ENCODE measurements at places on chromosomes 12 and 14.

GRCh38 chr12:9509464-9510161 is 98.1 kb downstream of the KLRB1 start:
- peaks cover 14% of the 10 kb centered on the region for H3K4me1 ChIP-seq
- DNase-seq: no peak
- no peaks in the 10 kb centered on the region for H3K36me3 ChIP-seq
- H3K27ac ChIP-seq: no peak overlapping the region

DNA sequence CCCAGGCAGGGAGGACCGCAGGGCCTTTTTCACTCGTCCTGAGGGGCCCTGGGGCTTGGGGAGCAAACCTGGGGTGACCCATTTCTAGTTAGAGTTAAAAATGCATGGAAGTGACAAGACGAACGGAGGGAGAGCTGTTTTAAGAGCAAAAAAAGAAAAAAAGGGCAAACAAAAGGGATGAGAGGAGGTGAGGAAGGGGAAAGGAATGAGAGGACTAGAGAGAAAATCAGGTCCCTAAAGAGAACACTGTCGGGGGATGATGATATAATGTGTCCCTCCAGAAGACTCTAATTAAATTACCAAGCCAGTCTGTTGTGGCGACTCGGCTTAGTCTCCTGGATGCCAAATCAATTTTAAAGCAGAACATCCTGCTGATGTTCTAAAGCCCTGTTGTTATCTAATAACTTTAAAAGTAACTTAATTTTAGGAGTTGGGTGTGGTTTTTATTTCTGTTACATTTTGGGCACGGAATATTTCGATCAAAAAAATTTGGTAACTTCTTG is 1.1 kb downstream of the ANO6 start:
- no peaks in the 10 kb centered on the region for H3K27me3 ChIP-seq
- peaks cover 6% of the 10 kb centered on the region for H3K36me3 ChIP-seq
- H3K4me1 ChIP-seq: peaks cover 48% of the 10 kb centered on the region
- peak overlapping the region; percentile 60 for H3K27ac ChIP-seq
- peak overlapping the region; percentile 82 for H3K4me3 ChIP-seq

DNA sequence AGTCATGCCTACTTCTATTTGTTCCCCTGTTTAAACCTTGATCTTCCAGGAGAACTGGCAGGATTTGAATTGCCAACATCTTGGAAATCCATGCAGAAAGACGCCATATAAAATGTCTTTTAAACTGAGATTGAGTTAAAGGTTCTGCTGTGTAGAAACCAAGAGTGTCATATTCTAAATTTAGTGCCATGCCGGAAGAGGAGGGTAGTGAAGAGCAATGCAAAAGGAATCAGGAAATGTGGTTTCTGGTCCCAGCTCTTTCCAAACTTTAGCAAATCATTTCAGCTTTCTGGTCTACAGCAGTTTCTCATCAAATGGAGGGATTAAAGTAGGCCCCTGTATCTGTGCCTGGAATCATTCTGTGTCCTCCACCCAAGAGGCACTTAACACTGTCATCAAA is 85.7 kb downstream of the BTG1 start:
- H3K27ac ChIP-seq: no peak overlapping the region
- H3K36me3 ChIP-seq: peaks cover 19% of the 10 kb centered on the region
- H3K4me1 ChIP-seq: peaks cover 54% of the 10 kb centered on the region

DNA sequence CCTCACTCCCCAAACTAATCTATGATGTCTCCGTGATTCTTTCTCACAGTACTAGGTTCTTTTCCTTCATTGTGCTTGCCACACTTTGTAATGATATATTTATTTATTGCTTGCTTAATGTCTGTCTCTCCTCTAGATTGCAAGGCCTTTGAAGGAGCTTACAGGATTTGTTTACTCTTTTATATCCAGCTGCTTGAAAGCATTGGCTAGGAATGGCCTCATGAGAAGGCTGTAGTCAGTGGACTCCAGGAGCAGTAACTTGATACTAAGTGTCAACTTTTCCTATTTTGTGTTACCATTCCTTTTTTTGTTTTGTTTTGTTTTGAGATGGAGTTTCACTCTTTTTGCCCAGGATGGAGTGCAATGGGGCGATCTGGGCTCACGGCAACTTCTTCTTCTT is 7.3 kb upstream of the FAM234B start:
- peaks cover 9% of the 10 kb centered on the region for H3K27me3 ChIP-seq
- H3K27ac ChIP-seq: no peak overlapping the region
- no peaks in the 10 kb centered on the region for H3K36me3 ChIP-seq
- DNase-seq: no peak
- no peaks in the 10 kb centered on the region for H3K4me1 ChIP-seq

DNA sequence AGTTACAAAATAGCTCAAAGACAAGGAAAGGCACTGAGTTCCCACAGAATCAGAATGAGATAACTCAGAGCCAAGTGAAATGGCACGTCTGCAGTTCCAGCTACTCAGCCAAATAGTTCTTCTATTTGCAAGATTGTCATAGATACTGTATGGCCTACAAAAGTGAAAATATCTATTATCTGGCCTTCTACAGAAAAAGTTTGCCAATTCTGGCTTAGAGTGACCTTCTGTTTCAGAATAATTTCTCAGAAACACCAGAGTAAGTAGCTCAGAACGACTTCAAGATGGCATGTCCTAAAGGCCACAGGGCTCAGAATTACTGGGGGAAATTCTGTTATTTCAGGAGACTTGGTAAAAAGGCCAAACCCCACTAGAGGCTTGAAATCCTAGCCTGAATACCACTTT is 10.7 kb upstream of the RTRAF start:
- H3K36me3 ChIP-seq: no peaks in the 10 kb centered on the region
- H3K4me3 ChIP-seq: no peak overlapping the region
- DNase-seq: no peak
- H3K4me1 ChIP-seq: peaks cover 18% of the 10 kb centered on the region

- DNase-seq: no peak
- no peak overlapping the region for H3K4me3 ChIP-seq
- H3K27ac ChIP-seq: no peak overlapping the region
Observed at GRCh38 chr12:11830307-11830801, 180.9 kb downstream of the ETV6 start.

- no peak for DNase-seq
- no peak overlapping the region for H3K4me3 ChIP-seq
- H3K4me1 ChIP-seq: no peaks in the 10 kb centered on the region
- no peak overlapping the region for H3K27ac ChIP-seq
Observed at GRCh38 chr12:81167694-81168093, 89.8 kb downstream of the ACSS3 start.

GRCh38 chr12:12943586-12944260 is 8.2 kb downstream of the GPRC5D start:
- no peaks in the 10 kb centered on the region for H3K4me1 ChIP-seq
- no peak overlapping the region for H3K4me3 ChIP-seq
- no peak for DNase-seq
- H3K36me3 ChIP-seq: no peaks in the 10 kb centered on the region

DNA sequence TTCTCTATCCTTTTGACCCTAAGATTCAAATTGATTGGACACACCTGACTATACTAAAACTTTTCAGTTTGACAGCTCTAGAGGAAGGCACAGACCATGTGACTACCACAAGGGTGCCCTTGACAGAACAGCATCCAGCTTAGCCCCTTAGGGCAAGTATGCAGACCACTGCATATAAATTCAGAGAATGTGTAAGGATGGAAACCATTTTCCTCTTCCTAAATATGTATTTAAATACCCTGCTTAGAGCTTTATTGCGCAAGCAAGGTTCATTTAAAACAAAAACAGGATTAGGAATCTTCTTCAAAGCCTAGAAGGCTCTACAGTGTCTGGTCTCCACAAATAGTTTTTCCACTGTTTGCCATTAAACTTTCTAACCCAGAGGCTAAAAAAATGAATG is 202.8 kb downstream of the MED13L start:
- H3K4me3 ChIP-seq: no peak overlapping the region
- no peak for DNase-seq
- no peaks in the 10 kb centered on the region for H3K27me3 ChIP-seq
- H3K4me1 ChIP-seq: peaks cover 6% of the 10 kb centered on the region
- H3K27ac ChIP-seq: no peak overlapping the region
- H3K36me3 ChIP-seq: no peaks in the 10 kb centered on the region

- peaks cover 10% of the 10 kb centered on the region for H3K27me3 ChIP-seq
- H3K4me3 ChIP-seq: no peak overlapping the region
- no peak for DNase-seq
- H3K36me3 ChIP-seq: no peaks in the 10 kb centered on the region
- H3K4me1 ChIP-seq: no peaks in the 10 kb centered on the region
Observed at GRCh38 chr12:13326076-13326475, 129.6 kb downstream of the EMP1 start.

- H3K4me3 ChIP-seq: no peak overlapping the region
- H3K27ac ChIP-seq: no peak overlapping the region
- H3K27me3 ChIP-seq: peaks cover 34% of the 10 kb centered on the region
- H3K36me3 ChIP-seq: no peaks in the 10 kb centered on the region
- peaks cover 7% of the 10 kb centered on the region for H3K4me1 ChIP-seq
Observed at GRCh38 chr12:53244337-53244736, 12.3 kb upstream of the RARG start.

- no peaks in the 10 kb centered on the region for H3K36me3 ChIP-seq
- H3K27me3 ChIP-seq: peaks cover 17% of the 10 kb centered on the region
- no peak overlapping the region for H3K27ac ChIP-seq
- no peak for DNase-seq
Observed at GRCh38 chr12:6281081-6281809, 29.2 kb upstream of the PLEKHG6 start.

GRCh38 chr12:8870586-8870985 is 43.7 kb upstream of the PHC1 start:
- peaks cover 4% of the 10 kb centered on the region for H3K27me3 ChIP-seq
- H3K27ac ChIP-seq: no peak overlapping the region
- no peaks in the 10 kb centered on the region for H3K4me1 ChIP-seq
- H3K36me3 ChIP-seq: no peaks in the 10 kb centered on the region
- H3K4me3 ChIP-seq: no peak overlapping the region
- no peak for DNase-seq

GRCh38 chr12:91219919-91220318 is 37.3 kb upstream of the DCN start:
- no peak overlapping the region for H3K4me3 ChIP-seq
- H3K36me3 ChIP-seq: no peaks in the 10 kb centered on the region
- H3K27me3 ChIP-seq: no peaks in the 10 kb centered on the region
- no peaks in the 10 kb centered on the region for H3K4me1 ChIP-seq

DNA sequence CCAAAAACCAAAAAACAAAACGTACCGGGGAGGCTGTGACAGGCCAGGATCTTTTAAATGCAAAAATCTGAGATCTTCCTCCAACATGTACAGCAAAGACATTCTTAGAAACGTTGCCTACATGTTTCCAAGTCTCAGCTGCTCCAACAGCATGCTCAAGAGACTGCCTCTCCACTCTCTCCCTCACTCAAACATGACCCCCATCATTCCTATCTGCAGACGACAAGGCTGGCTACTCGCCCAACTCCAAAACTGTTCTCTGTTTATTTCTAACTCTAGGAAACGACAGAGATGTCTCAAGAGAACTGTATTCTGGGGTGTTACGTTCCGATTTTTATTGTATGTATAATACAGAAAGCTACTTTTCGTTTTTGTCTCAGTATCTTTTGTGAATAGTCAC is 57.5 kb upstream of the TMCC3 start:
- H3K4me1 ChIP-seq: no peaks in the 10 kb centered on the region
- no peak overlapping the region for H3K4me3 ChIP-seq
- no peak overlapping the region for H3K27ac ChIP-seq
- peaks cover 9% of the 10 kb centered on the region for H3K27me3 ChIP-seq

DNA sequence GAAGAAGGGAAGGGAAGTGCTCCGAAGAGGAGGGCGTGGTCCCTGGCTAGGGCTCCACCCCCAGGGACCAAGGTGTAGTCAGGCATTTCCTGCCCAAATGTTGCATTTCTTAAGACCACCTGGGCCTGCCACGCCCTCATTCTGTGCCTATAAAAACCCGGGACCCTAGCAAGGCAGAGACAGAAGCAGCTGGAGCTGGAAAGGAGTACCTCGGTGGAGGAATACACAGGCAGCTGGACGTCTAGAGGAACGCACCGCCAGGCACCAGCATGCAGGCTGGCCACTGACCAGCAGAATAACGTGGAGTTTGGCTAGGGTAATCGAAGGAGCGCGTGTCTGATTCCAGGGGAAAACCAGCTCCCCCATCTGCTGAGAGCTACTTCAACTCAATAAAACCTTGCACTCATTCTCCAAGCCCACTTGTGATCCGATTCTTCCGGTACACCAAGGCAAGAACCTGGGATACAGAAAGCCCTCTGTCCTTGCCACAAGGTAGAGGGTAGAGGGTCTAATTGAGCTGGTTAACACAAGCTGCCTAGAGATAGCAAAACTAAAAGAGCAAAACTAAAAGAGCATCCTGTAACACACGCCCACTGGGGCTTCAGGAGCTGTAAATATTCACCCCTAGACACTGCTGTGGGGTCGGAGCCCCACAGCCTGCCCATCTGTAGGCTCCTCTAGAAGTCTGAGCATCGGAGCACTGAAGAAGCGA is 21.0 kb downstream of the CFL2 start:
- peaks cover 14% of the 10 kb centered on the region for H3K4me1 ChIP-seq
- H3K27me3 ChIP-seq: no peaks in the 10 kb centered on the region
- peak overlapping the region; percentile 35 for H3K27ac ChIP-seq
- DNase-seq: peak; percentile 51
- no peaks in the 10 kb centered on the region for H3K36me3 ChIP-seq

GRCh38 chr14:101191101-101191720 is 287.7 kb upstream of the RTL1 start:
- H3K36me3 ChIP-seq: no peaks in the 10 kb centered on the region
- H3K4me1 ChIP-seq: no peaks in the 10 kb centered on the region
- DNase-seq: no peak

- H3K4me1 ChIP-seq: no peaks in the 10 kb centered on the region
- H3K4me3 ChIP-seq: no peak overlapping the region
- DNase-seq: no peak
- H3K27me3 ChIP-seq: no peaks in the 10 kb centered on the region
- H3K36me3 ChIP-seq: no peaks in the 10 kb centered on the region
Observed at GRCh38 chr14:56244138-56244789, 126.1 kb downstream of the PELI2 start.

GRCh38 chr12:981961-982360 is 9.1 kb upstream of the ERC1 start:
- H3K4me3 ChIP-seq: no peak overlapping the region
- H3K36me3 ChIP-seq: no peaks in the 10 kb centered on the region
- no peak overlapping the region for H3K27ac ChIP-seq
- no peaks in the 10 kb centered on the region for H3K4me1 ChIP-seq
- no peaks in the 10 kb centered on the region for H3K27me3 ChIP-seq

DNA sequence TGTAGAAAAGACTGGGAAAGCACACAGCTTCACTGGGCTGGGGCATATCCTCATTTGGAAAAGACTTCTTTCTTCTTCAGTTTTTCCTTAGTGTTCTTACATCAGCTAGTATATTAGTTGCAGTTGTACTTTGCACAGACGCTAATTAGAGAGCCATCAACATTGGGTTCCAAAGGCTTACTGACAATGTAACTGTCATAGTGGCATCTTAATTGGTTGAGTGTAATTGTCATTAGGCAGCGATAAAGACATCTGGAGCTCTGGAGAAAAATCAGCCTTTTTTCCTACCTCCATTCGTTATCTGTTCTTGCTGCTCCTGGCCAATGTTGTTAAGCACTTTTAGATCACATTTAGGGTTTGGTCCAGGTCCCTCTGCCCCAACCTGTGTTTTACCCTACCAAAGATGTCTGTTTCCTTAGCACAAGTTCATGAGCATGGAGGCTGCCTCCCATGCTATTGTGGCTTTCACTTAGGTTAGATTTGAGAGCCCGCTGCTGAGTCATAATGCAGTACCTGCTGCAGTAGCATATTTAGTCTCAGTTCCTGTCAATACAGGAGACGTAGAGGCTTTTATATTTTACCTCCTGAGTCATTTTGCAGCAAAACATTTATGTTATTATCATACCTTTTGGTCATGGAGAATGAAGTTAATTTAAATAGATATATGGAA is 49.2 kb downstream of the FBXW8 start:
- H3K27ac ChIP-seq: peak overlapping the region; percentile 45
- peak; percentile 69 for DNase-seq
- H3K4me3 ChIP-seq: no peak overlapping the region
- peaks cover 6% of the 10 kb centered on the region for H3K36me3 ChIP-seq
- no peaks in the 10 kb centered on the region for H3K27me3 ChIP-seq
